Activated CD8-positive, alpha-beta T cell treated with anti-CD3 and anti-CD28 coated beads, Interleukin-2, amount 10 ng/mL, durations not matched to agents 7 days and 5 days (primary cell): ENCODE measurements at places on chromosomes 4 and X. TPM values are rescaled to one million over a fixed set of nuclear protein-coding genes. Genes with fewer than 3 reads are reported as not detected.

Gene ASB12
- total RNA-seq, result not detected

Gene TGIF2LX
- not detected for total RNA-seq

Gene SRPK3
- total RNA-seq, result not detected

DNA sequence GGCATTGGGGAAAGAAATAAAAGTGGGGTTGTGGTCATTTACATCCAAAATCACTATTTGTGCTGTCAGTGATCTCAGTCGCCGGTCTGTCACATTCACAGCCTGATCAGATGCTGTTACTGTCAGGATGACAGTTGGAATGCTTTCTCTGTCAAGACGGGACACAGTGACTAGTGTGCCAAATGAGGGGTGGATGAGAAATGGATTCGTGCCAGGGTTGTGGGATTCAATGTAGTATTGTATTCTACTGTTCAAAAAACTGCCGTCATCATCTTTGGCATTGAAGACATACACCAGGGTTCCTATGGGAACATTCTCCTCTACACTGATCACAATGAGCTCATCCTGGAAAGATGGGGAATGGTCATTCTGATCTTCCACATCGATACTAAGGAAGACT lies 171.1 kb downstream of the DCHS2 start:
- no peak for DNase-seq

DNA sequence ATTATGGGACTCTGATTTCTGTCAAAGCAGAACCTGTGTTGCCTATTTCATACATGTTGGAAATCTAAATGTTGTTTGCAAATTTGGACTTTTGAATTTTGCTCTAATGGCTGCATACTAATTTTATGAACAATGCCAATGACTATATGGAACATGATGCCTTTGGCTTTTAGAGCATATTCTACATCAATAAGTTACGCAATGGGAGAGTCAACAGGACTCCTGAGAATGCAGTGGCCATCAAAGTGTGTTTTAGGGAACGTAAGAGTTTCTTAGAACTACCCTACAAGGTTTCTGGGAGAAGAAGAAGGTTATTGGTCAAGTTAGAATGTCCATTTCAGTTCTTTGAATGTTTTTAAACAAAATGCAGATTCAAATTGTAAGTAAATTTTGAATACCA lies 76.1 kb downstream of the SLIT2 start:
- DNase-seq, result no peak
